CD4-positive, alpha-beta T cell treated with Interleukin-10 for 1 hour (primary cell): ENCODE measurements at places on chromosomes 5 and 9.

DNA sequence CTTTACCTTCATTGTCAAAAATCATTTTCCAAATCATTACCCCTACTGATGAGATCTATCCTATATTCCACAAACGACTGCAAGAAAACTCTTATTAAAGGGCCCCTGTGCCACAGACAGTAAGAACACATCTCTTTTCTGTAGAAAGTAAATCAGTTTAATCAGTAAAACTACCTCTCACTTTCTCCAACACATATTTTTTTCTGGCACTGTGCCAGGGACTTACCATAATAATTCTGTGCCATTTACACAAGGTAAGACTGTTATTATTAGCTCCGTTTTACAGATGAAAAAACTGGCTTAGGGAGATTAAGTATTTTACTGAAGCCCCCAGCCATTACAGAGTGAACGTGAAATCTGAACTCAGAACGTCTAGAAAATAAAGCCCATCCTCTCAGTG lies 587.0 kb upstream of the COX7C start:
- DNase-seq = no peak

GRCh38 chr9:136086951-136087740 lies 7.9 kb downstream of the NACC2 start:
- DNase-seq = no peak

GRCh38 chr9:114504341-114505186 lies 709 bp downstream of the WHRN start:
- DNase-seq = peak; percentile 47

DNA sequence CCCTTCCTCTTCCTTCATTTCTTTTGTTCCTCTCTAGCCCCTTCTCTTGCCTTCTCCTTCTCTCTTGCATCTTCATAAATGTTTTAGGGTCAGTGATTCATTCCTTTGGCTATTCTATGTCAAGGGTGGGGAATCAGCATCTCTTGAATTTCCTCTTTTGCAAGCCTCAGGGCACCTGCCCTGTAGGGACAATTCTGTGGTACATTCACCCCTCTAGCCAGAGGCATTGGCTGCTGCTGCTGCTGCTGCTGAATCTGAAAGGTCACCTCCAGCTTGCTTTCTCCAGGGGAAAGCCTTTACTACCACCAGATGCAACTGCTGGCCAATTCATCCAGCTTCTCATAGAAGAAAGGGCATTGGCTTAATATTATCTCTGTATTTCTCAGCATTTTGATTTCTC lies 87.3 kb downstream of the INSYN2B start:
- DNase-seq = no peak

GRCh38 chr5:57298985-57299491 lies 125.2 kb downstream of the GPBP1 start:
- peak; percentile 80 for DNase-seq

GRCh38 chr5:66367814-66368541 lies 223.9 kb downstream of the SREK1 start:
- DNase-seq = no peak

DNA sequence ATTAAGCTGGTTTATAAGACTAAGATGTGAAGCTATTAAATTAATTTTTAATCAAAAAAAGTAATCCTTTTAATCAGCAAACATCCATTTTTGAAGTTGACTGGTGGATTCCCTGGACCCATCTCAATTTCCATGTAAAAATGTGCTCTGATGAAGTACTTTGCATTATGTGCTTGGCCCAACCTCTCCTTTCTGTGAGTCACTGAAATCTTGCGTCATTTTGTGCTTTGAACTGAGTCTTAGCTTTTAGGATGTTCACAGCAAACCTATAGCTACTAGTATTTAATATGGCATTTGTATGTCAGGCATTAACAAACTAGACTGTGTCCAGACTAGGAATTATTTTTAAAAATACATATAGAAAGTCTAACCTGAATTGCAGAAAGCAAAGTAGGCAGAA lies 55.0 kb upstream of the CDH12 start:
- no peak for DNase-seq

GRCh38 chr9:71506821-71507220 lies 261.5 kb downstream of the CEMIP2 start:
- no peak for DNase-seq

DNA sequence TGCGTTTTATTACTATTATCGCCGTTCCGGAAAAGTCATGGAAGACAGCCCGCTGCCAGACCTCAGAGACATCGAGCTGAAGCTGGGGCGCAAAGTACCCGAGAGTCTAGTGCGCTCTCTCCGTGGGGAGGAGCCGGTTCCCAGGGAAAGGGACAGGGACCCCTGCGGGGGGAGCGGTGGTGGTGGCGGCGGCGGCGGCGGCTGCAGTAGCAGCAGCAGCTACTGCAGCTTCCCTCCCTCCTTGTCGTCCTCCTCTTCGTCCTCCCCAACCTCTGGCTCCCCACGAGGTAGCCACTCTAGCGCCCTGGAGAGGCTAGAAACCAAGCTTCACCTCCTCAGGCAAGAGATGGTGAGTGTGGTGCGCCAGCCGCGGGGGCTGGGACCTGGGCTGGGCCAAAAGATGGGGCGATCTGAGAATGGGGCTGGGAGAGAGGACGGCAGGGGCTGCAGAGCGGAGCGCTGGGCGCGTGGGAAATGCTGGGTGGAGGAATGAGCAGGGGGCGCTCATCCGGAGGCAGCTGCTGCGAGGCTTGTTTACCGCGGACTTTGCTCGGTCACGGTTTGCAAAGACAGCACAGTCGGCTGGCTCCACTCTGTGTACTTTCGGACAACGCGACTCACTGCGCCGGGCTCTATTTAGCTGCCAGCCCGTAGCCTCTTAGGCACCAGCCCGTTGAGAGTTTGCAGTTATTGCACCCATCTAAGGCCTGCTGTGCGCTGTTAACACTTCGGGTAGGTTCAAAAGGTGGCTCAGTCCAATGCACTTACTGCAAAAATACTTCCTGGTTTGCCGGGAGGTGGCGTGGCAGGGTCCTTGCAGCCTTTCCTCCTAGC lies 1.1 kb downstream of the LURAP1L start:
- no peak for DNase-seq

DNA sequence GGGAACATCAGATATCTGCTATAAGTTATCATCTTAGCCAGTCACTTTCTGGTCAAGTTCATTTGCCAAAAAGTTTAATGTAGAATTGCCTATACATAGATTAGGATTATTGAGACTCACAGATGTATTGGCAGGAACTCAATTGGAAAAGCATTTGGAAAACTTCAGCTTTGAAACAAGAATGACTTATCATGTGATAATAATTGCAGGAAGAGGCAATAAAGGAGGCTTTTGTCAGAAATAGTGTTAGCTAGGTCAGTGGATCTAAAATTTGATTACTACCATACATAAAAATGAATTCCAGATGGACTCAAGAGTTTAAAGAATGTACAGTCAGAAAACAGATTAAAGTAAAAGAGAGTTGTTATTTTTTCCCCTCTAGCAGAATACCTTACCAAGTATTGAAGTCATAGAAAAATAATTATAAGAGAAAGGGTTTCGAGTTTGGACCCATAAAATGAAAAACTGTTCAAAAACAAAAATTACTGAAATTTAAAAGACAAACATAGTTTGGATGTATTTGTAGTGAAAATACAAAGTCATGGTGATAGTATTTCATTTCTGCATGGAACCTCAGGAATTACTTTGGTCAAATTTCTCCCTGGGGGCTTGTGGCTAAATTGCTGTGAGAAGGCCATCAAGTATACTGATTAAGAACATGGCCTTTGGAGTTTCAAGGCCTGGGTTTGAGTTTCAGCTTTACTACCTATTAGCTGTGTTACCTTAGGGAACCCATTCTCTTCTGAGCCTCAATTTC lies 159.9 kb downstream of the TMEM38B start:
- DNase-seq = no peak

- DNase-seq = no peak
Measured at GRCh38 chr5:129572060-129572459, 112.0 kb downstream of the ADAMTS19 start.

GRCh38 chr5:176780176-176781053 lies 29.9 kb upstream of the UNC5A start:
- no peak for DNase-seq

DNA sequence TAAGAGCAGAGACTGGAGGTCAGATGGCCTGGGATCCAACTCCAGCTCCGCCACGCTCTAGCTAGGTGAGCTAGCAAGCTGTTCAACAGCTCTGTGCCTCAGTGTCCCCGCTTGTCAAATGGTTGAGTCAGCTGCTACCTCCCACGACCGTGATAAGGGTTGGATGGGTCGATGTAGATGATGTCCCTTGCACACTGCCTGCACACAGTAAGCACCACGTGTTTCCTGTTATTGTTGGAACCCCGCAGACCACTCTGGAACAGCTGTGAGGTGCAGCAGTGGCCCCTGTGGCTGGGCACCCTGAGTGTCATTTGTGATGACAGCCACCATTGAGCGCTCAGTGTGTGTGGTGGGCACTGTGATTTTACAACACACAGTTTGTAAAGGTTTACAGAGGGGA lies 54.0 kb upstream of the CTSL start:
- DNase-seq = no peak
